Right ventricle myocardium superior (tissue), 1 donor: ENCODE measurements at places on chromosomes 1 and 21.

- no peak for DNase-seq
These were observed 11.7 kb downstream of the TNFSF18 start for GRCh38 chr1:173038875-173039554.

GRCh38 chr1:32273391-32274208 is 18.3 kb upstream of the HDAC1 start:
- no peak for DNase-seq

- DNase-seq, result peak; percentile 63
These were observed 117.0 kb downstream of the NAV1 start for GRCh38 chr1:201655910-201656309.

DNA sequence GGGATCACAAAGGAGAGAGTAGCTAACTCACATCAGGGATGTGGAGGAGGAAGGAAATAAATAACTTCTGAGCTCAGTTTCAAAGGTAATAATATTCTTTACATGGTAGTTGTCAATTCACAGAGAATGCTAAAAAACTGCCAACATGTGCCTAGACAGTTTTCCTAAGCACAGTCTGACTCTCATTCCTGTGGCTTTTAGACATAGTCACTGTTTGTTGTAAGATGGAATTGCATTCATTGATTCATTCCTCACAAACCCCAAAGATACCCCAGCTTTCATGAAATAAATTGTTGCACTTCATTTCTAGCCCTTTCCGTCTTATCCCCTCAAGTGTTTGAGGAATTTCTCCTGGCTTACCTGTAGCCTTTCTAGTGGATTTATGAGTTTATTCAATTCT is 263.9 kb downstream of the NTNG1 start:
- DNase-seq, result no peak

- no peak for DNase-seq
These were observed 31.6 kb downstream of the OSBPL9 start for GRCh38 chr1:51648180-51649109.
